ENCODE measurements at places on chromosomes 7 and 10.
A peak's percentile ranks its signal among the peaks of the same experiment; 100 is the strongest.

- no peak for DNase-seq
Observed at GRCh38 chr10:102951316-102951715, 33.2 kb downstream of the CNNM2 start.

- no peak for DNase-seq
Observed at GRCh38 chr7:34108165-34108564, 202.8 kb downstream of the BMPER start.

DNA sequence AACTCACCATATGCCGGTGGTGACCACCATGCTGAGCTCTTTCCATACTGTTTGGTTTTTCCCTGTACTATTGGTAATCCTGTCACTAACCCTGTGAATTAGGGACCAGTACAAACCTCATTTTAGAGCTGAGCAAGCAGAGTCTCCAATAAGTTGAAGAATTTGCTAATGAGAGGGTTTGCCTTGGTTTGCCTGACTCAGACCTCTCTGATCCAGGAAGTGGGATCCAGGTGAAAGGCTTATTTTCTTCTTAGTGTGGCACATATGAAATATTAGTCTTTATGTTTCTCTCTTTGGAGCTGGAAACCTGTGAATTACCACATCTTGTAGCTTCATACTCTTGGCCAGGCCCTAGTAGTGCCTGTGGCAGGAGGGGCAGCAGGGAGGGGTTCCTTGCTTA is 114.1 kb upstream of the IGFBP3 start:
- no peak for DNase-seq

- DNase-seq: no peak
Observed at GRCh38 chr7:455110-455928, 64.3 kb downstream of the PDGFA start.

DNA sequence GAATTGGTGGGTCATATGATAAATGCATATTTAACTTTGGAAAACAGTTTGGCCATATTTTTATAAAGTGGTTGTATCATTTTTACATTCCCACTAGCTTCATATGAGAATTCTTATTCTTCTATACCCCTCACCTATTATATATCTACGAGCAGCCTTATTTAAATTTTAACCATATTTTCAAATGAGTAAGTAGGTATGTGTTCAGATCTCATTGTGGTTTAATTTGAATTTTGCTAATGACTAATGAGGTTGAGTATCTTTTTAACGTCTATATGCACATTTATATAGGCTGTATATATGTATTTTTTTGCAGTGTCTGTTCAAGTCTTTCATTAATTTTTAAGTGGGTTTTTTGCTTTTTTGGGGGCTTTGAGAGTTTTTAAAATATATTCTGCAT is 14.2 kb downstream of the RAB18 start:
- no peak for DNase-seq

GRCh38 chr7:99392659-99393354 is 15.6 kb downstream of the PDAP1 start:
- peak; percentile 77 for DNase-seq

GRCh38 chr7:138208864-138209263 is 132.6 kb downstream of the AKR1D1 start:
- no peak for DNase-seq

GRCh38 chr10:71277914-71278665 is 41.0 kb upstream of the SLC29A3 start:
- no peak for DNase-seq

- peak; percentile 30 for DNase-seq
Observed at GRCh38 chr7:14754631-14755030, 147.9 kb downstream of the DGKB start.

DNA sequence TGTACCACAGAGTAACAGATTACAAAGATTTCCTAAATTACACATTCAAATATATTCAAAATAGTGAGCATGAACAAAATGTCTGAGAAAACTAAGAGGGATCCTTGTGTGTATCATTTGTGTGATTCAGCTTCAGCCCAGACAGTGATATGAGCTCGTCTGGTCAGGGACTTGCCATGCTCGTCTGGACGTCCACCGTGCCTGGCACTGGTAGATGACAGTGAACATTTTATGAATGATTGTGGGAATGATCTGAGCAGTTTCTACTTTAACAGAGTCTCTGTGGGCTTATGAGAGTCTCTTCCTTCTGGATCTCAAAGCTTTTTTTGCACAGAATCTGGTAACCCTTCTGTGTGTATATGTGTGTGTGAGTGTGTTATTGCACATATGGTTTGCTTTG is 34.2 kb upstream of the ANKRD2 start:
- DNase-seq: no peak

DNA sequence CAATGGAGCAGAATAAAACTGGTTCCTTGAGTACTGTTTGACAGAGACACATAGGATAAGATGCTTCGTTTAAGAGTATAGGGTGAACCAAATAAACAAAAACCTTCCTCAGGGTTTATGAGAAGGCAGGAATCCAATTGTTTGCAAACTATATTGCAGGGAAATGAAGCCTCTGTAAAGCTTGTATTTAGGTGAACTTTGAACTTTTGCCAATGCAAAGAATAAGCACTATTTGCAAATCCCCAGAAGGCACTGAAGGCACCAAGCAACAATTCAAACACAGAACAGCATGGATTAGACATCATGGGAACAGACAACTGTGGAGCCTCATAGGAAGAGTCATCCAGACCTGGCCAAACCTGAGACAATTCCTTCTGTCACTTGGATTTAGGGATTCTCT is 47.1 kb upstream of the WASL start:
- no peak for DNase-seq

DNA sequence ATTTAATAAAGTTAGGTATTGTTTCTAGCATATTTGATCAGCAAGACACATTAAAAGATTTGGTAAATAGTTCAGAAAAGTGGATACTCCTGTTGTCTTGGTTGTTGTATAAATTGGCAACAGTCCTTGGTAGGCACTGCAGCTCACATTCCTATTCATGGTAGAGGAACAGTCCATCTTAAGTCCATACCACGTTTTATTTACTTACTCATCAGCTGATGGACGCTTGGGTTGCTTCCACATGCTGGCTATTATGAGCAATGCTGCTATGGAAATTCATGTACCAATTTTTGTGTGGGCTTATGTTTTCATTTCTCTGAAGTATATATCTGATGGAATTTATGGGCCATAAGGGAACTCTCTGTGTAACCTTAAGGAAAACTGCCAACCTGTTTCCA is 43.3 kb downstream of the C10orf120 start:
- no peak for DNase-seq

GRCh38 chr10:99760321-99760720 is 22.1 kb upstream of the ABCC2 start:
- DNase-seq: no peak

GRCh38 chr10:48439581-48440041 is 133.1 kb downstream of the MAPK8 start:
- no peak for DNase-seq

DNA sequence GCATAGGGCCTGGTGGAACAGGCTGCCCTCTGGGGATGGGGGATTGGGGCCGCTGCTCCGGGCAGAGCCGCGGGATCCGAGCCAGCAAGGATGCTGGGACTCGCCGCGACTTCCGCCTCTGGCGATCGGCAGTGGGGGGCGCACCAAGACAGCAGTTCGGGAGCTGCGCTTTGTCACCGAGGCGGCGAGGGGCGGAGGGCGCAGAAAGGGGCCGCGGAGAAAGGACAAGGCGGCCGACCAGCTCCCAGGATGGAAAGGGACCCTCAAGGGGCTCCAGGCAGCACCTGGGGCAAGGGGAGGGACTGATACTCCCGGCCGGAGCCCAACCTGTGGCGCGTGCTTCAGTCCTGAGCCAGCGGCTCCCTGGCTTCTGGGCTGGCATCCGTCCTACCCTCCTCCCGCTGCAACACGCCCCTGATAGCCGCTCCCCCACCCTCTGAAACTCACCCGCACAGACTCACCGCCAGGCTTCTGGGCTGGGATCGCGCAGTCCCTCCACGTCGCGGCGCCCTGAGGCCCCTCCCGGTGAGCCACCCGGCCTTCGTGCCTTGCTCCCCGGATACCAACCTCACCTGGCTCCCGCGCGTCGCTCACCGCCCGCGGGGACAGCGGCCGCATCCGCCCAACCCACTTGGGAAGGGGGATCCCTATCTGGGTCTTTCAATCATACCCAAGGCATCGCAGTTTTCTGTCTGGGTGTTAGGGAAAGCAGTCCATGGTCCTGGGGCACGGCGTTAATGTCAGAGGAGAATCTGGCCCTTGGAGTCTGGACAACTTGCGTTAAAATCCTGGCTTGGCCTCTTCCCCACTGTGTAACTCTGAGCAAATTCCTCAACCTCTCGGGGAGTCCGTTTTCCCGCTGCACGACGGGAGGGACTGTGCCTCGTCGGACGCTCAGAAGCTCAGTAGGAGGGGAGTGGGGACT is 7.0 kb upstream of the EVX1 start:
- no peak for DNase-seq

GRCh38 chr10:64571056-64571455 is 1049.9 kb downstream of the REEP3 start:
- DNase-seq: no peak

GRCh38 chr10:77862595-77862994 is 64.0 kb downstream of the DLG5 start:
- no peak for DNase-seq

- no peak for DNase-seq
Observed at GRCh38 chr7:157768198-157768597, 431.4 kb downstream of the DNAJB6 start.

DNA sequence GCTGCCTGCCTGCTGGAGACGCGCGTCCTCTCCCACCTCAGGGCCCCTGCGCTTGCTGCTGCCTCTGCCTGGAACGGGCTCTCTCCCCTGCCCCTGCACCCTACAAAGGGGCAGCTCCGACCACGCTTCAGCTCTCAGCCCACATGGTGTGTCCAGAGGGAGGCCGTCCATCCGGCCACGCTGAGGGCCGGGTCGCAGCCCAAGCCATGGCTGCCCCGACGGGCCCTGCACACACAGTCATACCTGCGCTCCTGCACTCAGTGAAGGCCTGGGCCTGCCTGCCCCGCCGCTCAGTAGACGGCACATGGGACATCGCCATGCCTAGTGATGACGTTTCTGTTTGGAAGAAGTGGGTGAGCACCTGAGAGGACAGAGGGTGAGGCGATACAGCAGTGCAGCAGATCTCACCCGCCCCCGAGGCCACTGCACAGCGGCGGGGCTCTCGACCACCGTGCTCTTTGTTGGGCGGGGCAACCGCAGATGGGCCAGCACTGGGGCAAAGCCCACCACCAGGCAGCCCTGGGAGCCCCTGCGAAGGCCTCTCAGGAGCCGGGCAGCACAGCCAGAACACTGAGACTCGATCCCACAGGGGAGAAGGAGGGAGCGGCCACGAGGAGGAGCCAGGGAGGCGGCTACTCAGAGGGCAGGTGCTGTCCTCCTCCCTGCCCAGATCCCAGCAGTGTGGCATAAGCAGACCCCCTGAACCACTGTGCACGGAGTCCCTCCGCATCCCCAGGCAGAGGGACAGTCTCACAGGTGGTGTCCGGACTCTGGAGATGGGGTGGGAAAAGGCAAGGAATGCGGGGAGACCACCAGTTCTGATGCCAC is 129.5 kb downstream of the MAD1L1 start:
- no peak for DNase-seq

DNA sequence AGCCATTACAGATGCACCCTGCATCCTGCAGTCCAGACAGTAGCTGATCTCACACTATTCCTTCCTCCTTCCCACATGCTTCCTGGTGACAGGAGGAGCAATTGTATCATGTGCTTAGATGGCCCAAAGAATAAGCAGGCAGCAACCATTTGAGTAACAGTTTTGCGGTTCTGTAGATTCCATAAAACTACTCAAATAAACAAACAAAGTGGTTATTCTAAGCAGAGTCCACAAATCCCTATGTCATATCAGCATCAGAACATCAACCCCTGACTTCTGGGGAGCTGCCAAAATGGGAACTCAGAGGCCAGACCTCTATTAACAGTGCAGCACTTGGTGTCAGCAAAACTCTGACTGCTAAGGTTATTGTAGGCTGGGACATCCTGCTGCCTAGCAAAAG is 226.0 kb downstream of the SORCS1 start:
- no peak for DNase-seq

DNA sequence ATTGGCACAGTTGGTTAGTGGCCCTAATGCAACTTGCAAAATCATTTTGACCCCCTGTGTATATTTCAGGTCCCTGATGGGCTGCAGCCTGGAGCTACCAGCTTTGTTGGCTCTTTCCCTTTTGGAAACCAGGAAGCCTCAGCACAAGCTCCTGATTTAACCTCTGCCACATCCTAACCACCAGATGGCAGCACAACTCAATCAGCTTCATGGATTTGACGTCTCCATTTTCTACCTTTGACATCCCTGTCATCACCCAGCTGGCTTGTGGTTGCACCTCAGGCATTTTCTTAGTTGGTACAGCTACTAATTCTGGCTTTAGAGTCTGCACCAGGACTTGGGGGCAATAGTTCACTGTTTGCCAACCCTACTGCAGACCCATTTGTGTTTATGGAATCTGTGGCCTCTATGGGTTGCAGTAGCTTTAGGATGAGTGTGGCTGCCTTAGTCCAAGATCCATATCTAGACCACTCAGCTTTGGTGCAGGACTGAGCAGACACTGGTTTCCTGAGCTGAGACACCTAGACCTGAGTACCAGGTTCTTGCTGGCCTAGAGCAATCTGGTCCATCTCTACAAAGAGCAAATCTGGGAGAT is 456.2 kb downstream of the REEP3 start:
- no peak for DNase-seq

GRCh38 chr7:1690359-1690958 is 20.4 kb downstream of the ELFN1 start:
- DNase-seq: no peak

GRCh38 chr10:30056767-30057355 is 2.5 kb downstream of the JCAD start:
- DNase-seq: no peak

DNA sequence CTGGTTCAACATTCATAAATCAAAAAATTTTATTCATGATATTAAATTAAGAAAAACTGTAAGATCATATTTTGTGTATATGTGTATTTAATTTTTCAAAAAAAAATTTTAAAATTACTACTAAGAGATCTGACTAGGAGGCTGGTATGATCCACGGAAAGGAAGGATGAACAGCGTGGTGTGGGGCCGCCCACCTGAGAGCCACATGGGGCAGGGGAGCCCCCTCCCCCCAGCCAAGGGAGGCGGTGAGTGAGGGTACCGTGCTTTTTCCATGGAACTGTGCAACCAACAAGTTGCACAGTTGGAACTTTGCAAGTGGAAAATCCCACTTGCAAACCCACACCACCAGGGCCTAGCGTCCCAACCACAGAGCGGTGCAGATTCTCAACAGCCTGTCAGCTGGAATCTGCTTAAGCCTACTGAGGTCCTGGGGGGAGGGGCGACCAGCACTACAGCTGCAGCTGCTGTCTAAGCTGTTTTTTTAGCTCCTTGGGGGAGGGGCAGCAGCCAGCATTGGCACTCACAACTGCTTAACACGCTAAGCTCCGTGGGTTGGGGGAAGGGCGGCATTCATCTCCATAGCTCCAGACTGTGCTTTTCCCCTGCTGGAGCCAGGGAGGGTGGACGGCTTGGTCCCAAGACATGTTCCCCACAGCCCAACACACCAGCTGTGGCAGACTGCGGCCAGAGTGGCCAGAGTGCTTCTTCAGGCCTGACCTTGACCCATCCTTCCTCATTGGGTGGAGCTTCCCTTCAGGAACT is 94.2 kb upstream of the IGFBP3 start:
- no peak for DNase-seq

Data from NCI-H1417 treated with DMSO at 0.1 percent for 48 hours (cell line).